ENCODE measurements at places on chromosomes 5 and 9.

- DNase-seq = no peak
Measured at GRCh38 chr5:2105141-2105540, 222.4 kb upstream of the IRX4 start.

DNA sequence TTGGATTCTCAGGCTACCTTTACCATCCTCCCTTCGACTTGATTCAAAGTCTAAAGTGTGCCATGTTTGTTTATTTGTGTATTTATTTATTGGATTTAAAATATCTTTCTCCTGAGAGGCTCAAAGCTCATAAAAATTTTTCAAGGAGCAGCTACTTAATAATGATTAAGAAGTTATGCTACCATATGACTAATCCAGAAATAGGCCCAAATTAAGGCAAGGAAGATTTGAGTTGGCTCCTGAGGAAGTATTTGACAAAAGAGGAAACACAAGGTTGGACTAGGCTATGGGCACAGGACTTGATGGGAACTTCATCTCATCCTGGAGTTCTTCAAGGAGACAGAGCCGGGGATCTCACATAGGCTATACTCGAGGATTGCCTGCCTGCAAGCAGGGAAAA is 22.4 kb upstream of the PPP2CA start:
- no peak for DNase-seq

GRCh38 chr9:79686381-79687130 is 114.8 kb downstream of the TLE4 start:
- DNase-seq = no peak

DNA sequence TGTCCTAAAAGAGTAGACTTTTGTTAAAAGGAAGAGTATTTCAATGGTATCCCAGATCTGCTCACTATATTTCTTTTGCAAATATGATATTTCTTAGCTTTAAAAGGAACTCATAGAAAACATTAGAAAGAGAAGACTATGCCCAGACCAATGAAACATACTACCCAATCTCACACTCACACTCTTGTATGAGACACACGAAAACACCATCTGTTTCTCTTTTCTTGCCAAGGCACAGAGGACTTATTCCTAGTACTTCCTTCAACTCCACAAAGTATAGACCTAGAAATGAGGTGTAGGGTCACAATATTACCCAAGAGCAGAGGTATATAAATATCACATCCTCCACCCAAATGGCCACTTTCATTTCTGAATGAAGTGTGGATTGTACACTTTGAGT is 292.4 kb upstream of the ACO1 start:
- no peak for DNase-seq

DNA sequence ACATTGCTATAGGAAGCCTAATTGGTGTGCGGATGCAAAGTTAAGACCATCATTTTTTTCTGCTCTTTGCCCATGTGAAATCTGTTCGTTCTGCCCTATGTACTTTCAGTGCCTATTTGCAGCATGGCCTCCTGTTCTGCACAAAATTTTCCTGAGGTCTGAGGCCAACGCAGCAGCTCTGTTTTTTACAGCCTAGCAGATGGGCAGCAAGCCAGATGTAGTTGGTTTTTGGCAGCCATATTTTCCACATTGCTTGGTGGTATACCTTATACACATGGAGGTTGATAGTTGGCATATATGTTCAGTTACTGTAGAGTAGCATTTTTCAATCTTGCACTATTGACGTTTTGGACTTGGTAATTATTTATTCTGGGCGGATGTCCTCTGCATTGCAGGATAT is 133.5 kb upstream of the MRPS30 start:
- no peak for DNase-seq

Measured in COR-L47 (cell line).